GM06990 (cell line): ENCODE measurements at places on chromosomes 4 and X.

GRCh38 chr4:59387759-59388758, 1812.1 kb upstream of the ADGRL3 start:
- DNase-seq = no peak

DNA sequence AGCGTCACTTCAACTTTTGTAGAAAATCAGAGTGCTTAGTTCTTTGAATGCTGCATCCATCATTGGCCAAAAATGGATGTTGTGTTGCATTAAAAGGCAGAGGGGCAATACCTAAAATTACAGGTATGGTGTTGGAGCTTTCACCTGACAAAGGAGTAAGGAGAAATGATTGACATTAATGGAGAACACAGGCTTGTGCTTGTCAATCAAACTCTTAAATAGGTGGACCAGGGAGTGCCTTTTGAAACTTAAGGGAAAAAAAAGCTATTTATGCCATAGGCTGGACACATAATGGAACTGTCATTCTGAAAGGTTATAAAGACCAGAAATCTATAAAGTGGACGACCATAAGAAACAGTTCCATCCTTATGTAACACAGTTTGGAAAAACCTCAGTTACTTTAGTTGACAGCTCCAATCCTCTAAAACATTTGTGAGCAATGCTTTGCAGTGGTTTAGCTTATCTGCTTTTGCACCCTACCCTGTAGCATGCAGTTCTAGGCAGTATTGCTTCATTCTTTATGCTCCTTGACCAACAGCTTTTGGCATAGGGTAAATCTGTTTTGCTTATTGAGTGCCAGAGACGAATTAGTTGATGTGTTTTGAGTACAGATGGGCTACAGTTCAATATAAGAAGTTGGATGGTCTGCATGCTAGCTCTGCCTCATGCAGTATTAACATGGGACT, 2.4 kb downstream of the HADH start:
- DNase-seq = no peak

DNA sequence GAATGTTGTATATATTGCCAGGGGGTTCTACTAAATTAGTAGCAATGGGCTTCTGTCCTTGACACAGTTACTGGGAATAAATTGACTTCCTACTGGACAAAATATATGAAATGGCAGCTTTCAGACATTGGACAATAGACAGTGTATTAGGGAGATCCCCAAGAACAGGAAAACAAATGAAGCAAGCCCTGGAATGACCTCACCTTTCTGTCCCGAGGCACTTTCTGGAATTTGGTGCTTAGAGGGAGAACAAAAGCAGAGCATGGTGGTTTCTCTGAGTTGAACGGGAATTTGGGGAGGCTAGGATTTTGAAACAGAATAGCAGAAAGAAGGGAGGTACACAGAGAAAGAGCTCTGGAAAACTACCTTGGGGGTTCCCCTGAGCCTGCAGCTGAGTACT, 187.7 kb upstream of the MAGEB2 start:
- DNase-seq = no peak

GRCh38 chrX:155745792-155746191, 133.0 kb upstream of the TMLHE start:
- DNase-seq = no peak

DNA sequence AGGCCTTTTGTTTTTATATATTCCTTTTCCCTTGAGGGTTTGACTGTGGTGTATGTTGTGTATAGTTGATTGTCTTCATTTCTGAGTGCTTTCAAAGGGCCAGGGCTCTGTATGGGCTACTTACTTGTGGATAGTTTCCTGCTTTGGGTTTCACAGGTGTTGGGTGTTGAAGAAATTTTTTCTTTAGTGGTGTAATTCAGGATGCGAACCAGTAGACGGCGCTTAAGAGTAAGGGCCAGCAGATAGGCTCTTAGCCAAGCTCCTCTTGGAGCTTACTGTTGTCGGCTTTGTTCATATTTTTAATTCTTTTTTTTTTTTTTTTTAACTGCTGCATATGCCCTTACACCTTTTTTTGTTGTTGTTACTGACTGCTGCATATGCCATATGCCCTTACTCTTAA, 276.3 kb upstream of the GALNT7 start:
- no peak for DNase-seq

DNA sequence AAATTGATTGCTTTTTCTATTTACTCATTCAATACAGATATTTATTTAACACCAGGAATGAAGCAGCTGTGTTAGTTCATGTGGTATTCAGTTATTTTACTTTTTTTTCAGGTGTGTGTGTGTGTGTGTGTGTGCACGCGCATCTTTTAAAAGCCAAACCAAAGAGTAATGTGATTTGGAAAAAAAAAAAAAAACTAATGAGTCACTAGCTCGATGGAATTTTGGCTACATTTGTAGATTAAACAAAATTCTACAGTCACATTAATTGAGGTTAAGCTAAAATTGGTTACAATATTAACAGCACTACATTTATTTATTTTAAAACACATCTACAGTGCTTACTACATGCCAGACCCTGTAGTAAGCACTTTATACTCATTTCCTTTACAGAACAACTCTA, 66.8 kb downstream of the HHIP start:
- DNase-seq = no peak

DNA sequence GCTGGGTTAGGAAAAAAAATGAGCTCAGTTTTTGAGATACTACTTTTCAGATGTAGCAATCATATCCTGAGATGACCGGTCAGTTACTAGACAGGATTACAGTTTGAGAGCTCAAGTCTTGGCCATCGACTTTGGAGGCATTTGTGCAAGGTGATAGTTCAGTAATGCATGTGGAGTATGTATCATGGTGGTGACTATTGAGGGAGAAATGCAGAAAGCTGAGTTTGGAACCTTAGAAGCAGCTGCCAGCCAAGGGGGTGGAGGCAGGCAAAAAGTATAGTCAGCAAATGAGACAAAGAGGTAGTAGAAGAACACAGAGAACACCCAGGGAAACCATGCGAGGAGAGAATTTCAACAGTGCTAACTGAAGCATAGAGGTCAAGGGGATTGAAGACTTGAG, 48.7 kb upstream of the SLC4A4 start:
- DNase-seq = no peak

DNA sequence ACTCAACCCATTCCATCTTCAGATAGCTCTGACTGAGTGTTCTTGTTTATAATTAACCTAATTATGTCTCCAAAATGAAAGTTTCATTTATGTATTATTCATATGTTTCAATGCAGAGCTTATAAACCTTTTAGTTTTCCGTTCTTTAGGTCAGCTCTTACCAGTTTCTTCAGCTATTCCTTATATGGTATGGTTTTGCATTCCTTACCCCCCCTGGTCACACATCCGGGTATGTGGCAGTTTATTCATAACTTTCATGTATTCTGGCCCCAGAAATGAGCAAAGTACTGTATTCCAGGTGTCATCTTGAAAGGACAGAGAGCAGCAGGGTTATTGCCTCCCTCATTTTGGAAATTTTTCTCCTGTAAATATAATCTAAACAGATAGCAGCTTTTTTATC, 16.8 kb upstream of the IGSF1 start:
- no peak for DNase-seq

DNA sequence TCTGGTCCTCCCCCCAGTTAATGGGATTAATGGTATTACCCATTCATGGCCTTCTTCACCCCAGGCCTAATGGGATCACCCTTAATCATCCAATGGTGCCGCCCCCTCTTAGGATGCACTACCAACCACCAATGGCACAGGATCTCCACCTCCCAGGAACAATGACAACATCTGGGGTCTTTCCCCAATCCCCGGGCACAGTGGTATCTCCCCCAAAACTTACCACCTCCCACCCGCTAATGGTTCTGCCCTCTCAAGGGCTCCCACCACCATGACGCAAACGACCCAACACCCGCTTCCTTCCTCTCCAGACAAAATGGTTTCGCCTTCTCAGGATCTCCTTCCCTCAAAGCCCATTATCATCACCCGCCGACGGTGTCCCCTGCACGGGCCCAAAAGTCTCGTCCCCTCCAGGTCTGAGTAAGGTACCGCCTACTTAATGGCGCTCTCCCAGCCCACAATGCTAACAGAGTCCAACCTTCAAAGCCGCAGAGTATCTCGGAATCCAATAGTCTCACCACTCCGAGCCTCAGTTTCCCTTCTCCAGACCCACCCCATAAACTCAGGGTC, 458 bp downstream of the GRIPAP1 start:
- no peak for DNase-seq

DNA sequence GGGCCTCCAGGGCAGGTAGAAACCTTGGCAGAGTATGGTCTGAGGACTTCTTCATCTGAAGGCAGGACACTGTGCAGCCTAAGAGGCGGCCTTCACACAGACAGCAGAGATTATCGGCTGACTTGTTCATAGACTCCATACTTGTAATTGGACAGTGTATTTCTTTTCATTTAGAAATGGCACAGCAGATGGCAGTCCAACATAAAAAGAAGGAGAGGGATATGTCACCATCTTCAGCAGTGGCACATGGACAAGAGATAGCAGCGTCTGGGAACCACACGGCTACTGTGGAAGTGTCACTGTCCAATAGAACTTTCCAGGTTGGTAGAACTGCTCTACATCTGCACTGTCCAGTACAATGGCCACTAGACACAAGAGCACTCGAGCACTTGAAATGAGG, 21.7 kb upstream of the GEMIN8 start:
- no peak for DNase-seq

GRCh38 chrX:63434665-63435064, 83.5 kb upstream of the SPIN4 start:
- DNase-seq = no peak

DNA sequence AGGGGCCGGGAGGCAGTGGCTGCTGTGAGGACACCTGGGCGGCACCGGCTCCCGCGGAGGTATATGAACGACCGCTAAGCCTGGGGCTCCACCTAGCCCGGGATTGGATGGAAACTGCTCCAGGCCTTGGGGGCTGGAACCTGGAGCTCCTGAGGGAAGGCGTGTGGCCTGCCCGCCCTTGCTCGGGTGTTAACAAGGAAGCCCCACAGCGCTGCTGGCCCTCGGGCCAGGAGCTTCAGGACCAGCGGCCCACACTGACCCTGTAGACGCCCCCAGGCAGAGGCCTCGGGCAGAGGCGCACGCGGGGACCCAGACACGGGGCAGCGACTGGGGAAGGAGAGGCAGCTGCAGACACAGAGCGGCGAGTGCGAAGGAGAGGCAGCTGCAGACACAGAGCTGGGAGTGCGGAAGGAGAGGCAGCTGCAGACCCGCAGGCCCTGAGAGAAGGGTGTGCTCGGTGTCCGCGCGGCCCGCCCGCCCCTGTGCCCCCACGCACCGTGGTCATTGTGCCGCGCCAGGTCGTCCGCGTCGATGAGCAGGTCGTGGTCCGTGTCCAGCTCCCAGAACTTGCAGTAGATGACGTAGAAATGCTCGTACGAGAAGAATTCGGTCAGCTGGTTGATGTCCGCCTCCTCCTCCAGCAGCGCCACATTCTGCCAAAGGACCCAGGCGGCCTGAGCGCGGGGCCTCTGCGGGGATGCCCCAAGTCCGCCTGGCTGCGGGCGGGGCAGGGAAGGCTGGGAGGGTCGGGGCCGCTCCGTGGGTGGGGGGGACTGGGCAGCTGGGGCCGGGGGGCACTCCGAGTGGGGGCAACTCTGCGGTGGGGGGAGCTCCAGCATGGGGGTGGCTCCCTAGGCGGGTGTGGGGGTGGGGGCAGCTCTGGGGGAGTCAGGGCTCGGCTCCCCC, 26.7 kb upstream of the GTPBP6 start:
- DNase-seq = no peak

- DNase-seq = no peak
Measured at GRCh38 chr4:108717386-108717785, 45.5 kb downstream of the ETNPPL start.

DNA sequence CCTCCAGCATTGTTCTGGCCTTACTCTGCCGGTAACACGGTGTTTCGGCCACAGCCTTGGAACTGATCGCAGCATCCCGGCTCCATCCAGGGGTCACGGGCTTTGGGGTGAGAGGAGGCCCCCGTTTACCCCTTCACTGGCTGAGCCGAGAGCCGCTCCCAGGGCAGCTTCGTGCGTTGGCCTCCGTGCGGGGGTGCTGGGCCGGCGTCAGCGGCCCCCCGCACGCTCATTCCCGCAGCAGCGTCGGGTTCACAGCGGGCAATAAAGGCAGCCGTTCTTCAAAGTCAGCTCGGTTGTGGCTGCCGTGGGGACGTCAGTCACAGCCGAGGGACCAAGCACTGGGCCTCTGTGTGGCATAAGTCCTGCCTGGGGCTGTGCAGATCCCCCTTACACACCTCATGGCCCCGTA, 25.3 kb upstream of the PLCXD1 start:
- DNase-seq = no peak

DNA sequence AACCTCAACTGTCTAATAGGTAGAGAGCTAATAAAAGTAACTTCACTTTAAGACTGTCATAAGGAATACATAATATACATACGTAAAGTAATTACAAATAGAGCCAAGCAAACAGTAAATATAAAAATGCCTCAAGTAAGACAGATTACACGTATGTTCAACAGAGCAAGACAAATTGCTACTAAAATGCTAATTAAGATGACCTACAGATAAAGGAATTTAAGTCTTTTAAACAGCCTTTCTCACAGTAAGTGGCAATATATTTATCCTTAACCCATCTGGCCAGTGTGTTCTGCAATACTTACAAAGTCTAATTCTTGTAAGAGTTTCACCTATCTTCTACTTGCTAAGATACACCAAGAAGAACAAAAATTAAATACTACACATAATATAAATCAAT, 12.7 kb downstream of the G3BP2 start:
- no peak for DNase-seq

- DNase-seq = no peak
Measured at GRCh38 chr4:162954976-162955375, 211.7 kb downstream of the NAF1 start.

- DNase-seq = no peak
Measured at GRCh38 chr4:179325181-179325580, 1882.9 kb upstream of the AGA start.

- DNase-seq = no peak
Measured at GRCh38 chr4:169594560-169595195, 17.7 kb downstream of the NEK1 start.

GRCh38 chrX:134738986-134739740, 80.9 kb upstream of the PLAC1 start:
- DNase-seq = no peak

DNA sequence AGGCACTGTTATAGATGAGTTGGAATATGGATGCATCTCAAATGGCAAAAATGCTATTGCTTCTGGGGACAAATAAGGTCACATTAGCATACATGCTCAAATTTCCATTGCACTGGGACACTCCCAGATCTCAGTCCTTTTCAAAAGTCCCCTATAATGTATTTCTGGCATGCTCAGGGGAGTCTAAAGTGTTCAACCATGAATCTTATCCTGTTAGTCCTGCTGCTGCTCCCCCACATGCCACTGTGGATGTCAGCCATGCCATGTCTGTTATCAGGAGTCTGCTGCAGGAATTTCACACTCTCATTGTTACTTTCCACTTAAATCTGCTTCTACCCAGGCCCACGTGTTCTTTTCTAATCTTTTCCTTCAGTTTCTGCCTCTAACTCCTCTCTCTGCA, 1000.6 kb downstream of the CCSER1 start:
- DNase-seq = no peak

DNA sequence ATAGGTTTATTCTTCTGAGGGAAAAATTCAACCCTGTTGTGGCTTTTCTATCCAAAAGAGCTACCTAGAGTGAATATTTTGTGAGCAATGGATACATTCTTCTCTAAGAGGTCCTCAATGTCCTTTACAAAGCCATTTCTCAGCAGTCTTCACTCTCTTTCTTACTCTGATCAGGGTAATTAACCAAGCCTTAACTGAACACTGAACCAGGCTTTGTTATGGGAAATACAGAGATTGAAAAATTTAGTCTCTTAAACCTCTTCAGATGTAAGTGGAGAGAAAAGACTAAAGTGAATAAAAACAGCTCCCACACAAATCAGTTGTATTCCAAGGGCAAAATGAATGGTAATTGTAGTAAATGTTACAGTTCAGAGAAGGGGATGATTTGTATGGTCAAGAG, 353.5 kb downstream of the CHIC1 start:
- DNase-seq = no peak

- no peak for DNase-seq
Measured at GRCh38 chr4:113976741-113977525, 2.5 kb downstream of the ARSJ start.
